Left kidney (tissue), 8 donors: ENCODE measurements at places on chromosomes 2 and 18.
A peak's percentile ranks its signal among the peaks of the same experiment; 100 is the strongest.

DNA sequence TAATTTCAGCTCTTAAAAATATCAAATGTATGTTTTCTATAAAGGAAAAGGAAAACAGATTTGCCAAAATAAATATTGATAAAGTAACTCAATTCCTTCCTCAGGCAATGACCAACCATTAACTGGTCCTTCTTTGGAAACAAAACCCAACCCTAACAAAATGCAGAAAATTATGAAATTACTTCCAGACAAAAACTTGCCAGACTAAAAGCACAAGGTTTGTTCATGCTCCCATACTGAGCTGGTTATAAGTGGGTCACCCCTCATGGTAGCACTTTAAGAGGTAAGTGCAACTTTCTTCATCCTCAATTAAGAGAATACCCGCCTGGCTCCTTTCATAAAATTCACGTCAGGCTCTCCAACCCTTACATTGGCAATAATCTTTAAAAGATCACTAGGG lies 31.1 kb upstream of the TTC32 start:
- no peak for DNase-seq

GRCh38 chr18:48122376-48122775 lies 191.9 kb upstream of the SMAD2 start:
- DNase-seq, result no peak

DNA sequence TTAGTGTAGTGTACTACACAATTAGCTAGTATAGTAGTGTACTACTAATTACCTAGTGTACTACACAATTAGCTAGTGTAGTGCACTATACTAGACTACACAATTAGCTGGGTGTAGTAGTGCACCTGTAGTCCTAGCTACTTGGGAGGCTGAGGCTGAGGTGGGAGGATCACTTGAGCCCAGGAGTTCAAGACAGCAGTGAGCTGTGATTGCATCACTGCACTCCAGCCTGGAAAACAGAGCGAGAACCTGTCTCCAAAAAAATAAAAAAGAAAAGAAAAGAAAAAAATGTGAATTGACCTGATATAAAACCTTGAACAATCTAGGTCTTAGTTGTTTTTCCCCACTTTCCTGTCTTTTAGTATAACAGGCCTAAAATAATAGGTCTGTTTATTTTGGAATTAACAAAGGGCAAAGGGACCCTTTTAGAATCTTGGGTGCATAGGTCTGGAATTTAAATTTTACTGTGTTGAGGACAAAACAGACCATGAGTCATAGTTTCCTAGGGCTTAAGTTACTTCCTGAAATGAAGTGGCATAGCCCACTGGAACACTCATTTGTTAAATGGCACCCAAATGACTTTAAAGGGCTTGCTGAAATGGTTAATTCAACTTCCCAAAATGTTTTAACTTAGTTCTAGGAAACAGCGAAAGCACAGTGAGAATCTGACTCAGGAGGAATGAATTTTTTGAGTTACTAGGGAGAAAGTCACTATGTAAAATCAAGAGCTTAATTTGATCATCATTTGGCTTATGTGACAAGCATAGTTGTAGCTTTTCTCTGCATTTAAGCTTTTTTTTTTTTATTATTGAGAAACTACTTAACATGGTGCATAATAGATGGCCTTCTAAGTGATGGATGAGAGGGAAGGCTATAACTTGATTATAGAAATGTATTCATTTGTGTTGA lies 50.7 kb upstream of the ARL5A start:
- DNase-seq, result no peak

DNA sequence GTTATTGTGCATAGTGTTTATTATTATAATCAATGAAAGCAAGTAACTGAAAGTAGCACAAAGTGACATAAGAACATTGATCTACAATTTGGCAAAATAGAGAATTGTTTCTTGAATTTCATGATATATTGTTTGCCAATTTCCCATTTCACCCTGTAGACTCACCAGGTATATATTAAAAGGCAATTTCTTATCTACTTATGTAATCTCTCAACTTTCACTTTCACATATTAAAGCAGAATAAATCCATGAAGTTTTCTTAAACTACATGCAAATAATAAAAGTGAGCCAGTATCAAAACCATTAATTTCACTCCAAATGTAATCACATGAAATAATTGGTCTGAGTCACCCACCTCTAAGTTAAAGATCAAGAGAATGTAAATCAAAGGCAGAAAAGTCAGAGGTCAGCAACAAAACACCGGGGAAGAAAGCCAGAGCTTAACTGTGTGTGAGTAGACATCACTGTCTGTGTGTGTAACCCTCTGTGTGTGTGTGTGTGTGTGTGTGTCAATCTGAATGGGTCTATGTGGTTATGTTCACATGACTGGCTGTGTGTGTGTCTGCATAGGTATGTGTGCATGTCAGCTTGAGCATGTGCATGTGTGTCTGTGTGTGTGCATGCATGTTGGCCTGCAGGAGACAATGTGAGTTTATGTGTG lies 44.1 kb downstream of the ZNF385B start:
- DNase-seq, result peak; percentile 10

DNA sequence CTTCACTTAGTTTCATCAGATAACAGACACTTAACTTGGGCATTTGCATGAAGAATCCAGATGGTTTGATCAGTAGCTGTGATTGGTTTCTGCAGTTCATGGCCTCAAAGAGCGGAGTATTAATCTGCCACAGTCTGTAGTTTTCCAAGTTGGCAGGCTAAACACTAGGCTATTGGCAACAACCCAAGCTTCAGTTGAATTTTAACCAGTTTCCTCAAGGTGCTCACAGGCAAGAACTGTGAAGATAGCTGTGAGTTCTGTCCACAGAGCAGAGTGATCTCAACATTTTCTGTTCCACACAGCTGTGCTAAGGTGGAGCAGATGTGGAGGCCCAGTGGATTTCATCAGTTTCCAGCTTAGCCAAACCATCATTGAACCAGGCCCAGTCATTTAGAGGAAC lies 469.5 kb upstream of the LINC00305 start:
- no peak for DNase-seq

DNA sequence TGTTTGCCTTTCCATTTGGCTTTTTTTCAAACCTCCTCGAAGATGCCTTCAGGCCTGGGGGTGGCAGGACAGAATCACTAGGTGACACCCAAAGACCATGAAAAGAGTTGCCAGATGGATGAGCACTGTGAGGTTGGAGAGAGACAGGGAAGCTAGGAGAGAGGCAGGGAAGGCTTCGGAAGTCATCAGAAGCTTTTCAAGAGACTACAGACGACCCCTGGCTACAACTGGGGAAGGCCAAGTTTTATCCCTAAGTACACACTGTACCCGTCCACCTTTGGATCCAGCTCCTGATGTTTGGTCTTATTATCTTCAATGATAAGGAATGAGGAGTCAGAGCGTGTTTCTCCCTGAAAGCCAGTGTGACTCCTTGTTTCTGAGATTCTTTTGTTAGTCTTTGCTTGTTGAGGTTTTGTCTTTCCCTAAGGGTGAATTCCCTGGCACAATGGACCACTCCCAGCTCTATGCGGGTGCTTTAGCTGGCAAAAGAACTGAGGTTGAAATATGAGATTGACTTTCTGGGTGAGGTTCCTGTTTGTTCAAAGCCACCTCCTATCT lies 33.4 kb upstream of the SLC9A2 start:
- no peak for DNase-seq

GRCh38 chr2:105117565-105117964 lies 79.7 kb downstream of the MRPS9 start:
- no peak for DNase-seq

DNA sequence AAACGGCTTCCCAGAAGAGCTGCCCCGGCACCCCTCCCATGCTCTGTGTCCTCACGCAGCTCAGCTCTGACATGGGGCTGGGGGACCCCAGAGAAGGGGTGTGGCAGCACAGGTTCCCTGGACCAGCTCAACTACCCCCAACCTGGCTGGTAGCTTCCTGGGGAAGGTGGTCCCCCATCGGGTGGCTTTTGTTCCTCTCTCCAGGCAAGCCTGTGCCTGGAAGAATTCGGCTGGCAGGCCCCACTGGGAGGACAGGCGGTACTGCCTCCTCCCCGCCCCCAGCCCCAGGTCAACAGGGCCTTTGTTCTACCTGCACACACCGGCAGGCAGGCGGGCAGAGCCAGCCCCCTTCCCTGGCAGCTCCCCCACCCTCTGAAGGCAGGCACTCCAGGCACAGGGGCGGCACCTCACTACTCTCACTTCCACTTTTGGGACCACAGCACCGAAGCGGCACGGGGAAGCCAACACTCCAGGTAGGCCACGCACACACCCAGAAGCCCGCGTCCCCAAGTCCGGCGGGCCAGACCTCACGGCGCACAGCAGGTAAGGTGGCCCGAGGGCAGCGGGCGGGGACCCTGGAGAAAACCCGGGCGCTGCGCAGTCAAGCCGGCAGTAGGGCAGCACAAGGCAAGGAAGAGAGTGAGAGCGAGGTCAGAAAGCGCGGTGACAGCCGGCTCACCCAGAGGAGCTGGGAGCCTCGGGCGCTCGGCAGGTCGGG lies 1.3 kb downstream of the HS6ST1 start:
- DNase-seq, result no peak

GRCh38 chr2:158723921-158724802 lies 71.0 kb upstream of the DAPL1 start:
- DNase-seq, result no peak
